ENCODE measurements at places on chromosomes 5 and 9.

DNA sequence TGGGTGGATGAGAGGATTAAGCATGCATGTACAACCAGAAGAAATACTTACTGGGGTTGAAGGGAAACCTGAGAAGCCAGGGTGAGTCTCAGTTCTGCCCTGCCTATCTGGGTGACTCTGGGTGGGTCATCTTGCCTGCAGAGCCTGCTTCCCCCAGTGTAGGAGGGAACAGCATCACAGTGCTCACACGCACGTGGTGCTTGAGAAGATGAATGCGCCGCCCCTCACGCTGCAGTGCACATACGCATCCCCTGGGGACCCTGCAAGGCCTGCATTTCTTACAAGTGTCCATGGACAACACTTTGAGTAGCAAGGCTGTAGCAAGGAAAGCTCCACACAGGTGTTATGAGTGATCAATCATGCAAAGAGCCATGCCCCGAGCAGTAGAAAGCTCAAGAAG, 18.7 kb upstream of the GABBR2 start:
- DNase-seq, result no peak
- peaks cover 6% of the 10 kb centered on the region for H3K27me3 ChIP-seq
- H3K27ac ChIP-seq, result no peak overlapping the region
- no peak overlapping the region for H3K4me3 ChIP-seq

DNA sequence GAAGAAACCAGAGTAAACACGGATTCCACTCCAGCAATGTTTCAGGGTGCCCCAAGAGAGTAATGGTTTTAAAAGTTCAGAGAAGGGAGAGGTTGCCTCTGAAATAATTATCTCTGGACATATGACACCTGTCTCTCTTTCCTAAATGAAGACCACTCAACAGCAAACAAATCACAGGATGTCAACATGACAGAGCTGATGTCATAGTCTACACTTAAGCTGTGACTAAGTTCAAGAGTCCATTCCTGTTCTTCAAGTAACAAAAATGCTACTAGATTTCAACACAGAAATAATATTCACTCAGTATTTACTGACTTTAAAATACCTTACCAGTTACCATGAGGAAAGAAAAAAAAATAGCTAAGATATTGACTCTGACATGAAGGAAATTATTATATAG, 44.7 kb upstream of the SLC30A5 start:
- DNase-seq, result no peak
- no peak overlapping the region for H3K27ac ChIP-seq
- H3K4me1 ChIP-seq, result no peaks in the 10 kb centered on the region
- H3K36me3 ChIP-seq, result no peaks in the 10 kb centered on the region
- H3K4me3 ChIP-seq, result no peak overlapping the region
- H3K27me3 ChIP-seq, result no peaks in the 10 kb centered on the region

DNA sequence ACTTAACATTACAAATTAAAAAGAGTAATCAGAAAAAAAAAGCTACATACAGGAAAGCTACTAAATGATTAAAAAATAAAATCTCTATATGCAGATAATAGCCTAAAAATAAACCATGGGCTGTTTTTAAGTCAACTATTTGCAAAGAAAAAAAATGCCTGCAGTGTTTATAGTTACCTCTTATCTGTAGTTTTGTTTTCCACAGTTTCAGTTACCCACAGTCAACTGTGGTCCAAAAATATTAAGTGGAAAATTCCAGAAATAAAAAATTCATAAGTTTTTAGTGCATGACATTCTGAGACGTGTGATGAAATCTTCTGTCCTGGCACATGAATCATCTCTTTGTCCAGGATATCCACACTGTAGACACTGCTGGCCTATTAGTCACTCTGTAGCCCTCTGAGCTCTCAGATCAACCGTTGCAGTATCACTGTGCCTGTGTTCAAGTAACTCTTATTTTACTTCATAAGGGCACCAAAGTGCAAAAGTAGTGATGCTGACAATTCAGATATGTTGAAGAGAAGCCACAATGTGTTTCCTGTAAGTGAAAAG, 59.2 kb downstream of the PRELID2 start:
- H3K36me3 ChIP-seq, result no peaks in the 10 kb centered on the region
- H3K27me3 ChIP-seq, result no peaks in the 10 kb centered on the region
- DNase-seq, result peak; percentile 74
- H3K27ac ChIP-seq, result no peak overlapping the region
- no peak overlapping the region for H3K4me3 ChIP-seq

DNA sequence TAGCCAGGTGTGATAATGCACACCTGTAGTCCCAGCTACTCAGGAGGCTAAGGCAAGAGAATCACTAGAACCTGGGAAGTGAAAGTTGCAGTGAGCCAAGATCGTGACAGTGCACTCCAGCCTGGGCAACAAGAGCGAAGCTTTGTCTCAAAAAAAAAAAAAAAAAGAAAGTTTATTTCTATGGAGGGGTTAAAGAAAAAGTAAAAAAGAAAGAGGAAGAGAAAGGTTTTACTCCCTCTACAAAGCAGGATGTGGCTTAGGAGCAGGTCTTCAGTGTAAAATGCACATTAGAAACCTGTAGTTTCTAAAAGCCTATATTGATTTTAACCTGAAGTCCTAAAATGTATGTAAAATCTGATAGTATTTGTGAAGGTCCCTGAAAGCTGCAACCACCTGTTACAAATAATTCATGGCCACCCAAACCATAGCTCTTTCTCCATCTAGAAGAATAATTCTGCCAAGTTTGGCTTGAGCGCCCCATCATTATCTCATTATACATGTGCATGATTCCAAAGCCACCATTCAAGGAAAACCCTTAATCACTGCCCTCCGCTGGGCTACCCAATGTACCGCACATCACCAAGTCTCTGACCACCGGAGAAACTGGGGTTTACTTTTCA, 3.4 kb downstream of the FNBP1 start:
- no peaks in the 10 kb centered on the region for H3K27me3 ChIP-seq
- no peak for DNase-seq
- H3K36me3 ChIP-seq, result peaks cover 3% of the 10 kb centered on the region
- H3K4me3 ChIP-seq, result no peak overlapping the region
- H3K27ac ChIP-seq, result no peak overlapping the region

DNA sequence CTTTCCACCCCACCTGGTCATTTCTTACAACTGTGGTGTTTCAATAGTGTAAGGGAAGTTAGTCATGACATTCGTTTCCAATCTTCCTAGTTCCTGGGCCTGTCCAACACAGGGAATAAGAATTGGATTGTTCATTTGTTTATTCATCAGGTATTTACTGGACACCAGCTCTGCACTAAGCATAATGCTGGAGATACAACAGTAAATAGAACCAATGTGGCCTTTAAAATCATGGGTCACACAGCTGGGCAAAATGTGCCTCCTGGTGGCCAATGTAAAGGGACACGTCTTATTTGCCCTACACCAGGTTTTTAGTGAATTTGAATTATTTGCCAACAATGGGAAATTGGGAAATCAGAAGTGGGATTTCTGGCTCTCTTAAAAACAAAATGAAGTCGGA, 10.4 kb downstream of the ABLIM3 start:
- H3K27ac ChIP-seq, result peak overlapping the region; percentile 85
- peaks cover 43% of the 10 kb centered on the region for H3K4me1 ChIP-seq
- no peak for DNase-seq
- no peak overlapping the region for H3K4me3 ChIP-seq
- no peaks in the 10 kb centered on the region for H3K27me3 ChIP-seq
- H3K36me3 ChIP-seq, result no peaks in the 10 kb centered on the region

GRCh38 chr9:100150214-100150613, 51.2 kb downstream of the INVS start:
- no peak overlapping the region for H3K27ac ChIP-seq
- no peak overlapping the region for H3K4me3 ChIP-seq
- no peaks in the 10 kb centered on the region for H3K27me3 ChIP-seq
- no peaks in the 10 kb centered on the region for H3K4me1 ChIP-seq
- no peak for DNase-seq
- H3K36me3 ChIP-seq, result no peaks in the 10 kb centered on the region

- H3K4me3 ChIP-seq, result peak overlapping the region; percentile 54
- no peak for DNase-seq
- 0 out of 2 replicates have a peak overlapping the region, but pooled peaks have one; percentile 34 for H3K27ac ChIP-seq
- H3K36me3 ChIP-seq, result no peaks in the 10 kb centered on the region
These were observed 665 bp downstream of the TCF7 start for GRCh38 chr5:134114886-134115805.

DNA sequence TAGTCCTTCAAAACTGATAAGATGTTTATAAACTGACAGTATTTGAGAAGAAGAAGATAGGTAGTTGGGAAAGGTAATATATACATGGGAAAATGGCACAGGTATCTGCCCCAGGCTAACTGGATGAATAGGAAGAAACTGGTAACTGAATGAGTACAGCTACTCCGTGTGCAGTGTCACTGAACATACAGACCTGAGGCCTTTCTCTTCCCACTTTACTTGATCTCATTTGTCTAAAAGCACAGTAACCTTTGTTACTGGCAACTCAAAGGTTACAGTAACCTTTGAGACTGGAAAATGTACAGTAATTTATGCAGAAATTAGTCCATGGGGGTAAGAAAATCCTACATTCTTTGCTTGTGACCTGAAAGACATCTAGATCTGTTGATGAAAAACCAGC, 735.0 kb upstream of the RIOK2 start:
- DNase-seq, result no peak
- H3K36me3 ChIP-seq, result no peaks in the 10 kb centered on the region
- H3K4me1 ChIP-seq, result no peaks in the 10 kb centered on the region
- no peak overlapping the region for H3K27ac ChIP-seq
- H3K4me3 ChIP-seq, result no peak overlapping the region

- no peaks in the 10 kb centered on the region for H3K36me3 ChIP-seq
- DNase-seq, result no peak
- H3K4me1 ChIP-seq, result no peaks in the 10 kb centered on the region
- no peak overlapping the region for H3K27ac ChIP-seq
- no peaks in the 10 kb centered on the region for H3K27me3 ChIP-seq
These were observed 166.1 kb downstream of the CD180 start for GRCh38 chr5:67030289-67031056.

DNA sequence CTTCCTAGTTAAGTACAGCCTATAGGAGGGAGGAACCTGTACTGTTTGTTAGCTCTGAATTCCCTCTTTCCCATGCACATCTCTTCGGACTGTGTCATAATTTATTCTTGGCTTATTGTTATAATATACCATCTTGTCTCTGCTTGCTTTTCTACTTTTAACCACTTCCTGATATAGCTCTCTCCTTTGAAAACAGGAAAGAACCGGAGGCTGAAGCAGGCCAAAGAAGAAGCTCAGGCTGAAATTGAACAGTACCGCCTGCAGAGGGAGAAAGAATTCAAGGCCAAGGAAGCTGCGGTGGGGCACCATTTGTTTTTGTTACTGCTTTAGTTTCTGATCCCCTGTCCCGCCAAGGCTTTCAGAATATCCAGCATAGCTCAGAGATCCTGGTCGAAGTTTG, 4.8 kb downstream of the ATP6V1G1 start:
- H3K36me3 ChIP-seq, result peaks cover 13% of the 10 kb centered on the region
- H3K27me3 ChIP-seq, result no peaks in the 10 kb centered on the region
- no peak overlapping the region for H3K4me3 ChIP-seq
- H3K4me1 ChIP-seq, result peaks cover 5% of the 10 kb centered on the region
- DNase-seq, result no peak

DNA sequence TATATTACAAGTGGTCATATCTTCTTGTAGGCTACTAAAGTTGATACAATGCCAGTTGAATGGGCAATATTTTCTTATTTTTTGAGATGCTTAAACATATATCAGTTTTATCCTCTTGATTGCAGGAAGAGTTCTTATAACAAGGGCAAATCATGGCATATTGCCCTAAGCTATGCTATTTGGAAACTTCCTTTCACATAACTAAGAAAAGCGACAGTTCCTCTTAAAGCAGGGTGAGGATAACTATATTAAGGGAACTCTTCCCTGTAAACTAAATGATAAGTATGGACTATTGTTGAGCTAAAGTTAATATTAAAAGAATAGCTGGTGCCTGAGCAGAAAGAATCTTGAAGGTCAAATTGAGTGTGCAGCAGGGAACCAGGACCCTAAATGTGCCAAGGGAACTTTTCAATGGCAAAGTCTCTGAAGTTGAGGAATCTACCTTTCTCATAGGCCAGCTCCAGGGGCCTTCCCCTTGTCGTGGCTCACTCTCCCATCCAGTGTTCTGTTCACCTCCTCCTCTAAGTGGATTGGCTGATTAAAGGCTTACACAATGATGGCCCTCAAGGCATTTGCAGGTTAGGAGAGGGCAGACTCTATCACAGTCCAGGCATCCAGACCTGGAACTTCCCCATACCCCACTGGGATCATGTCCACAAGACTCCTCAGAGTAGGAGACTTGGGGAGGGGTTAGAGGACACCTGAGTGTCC, 26.8 kb downstream of the FYB1 start:
- no peak overlapping the region for H3K27ac ChIP-seq
- H3K4me1 ChIP-seq, result no peaks in the 10 kb centered on the region
- no peaks in the 10 kb centered on the region for H3K36me3 ChIP-seq
- H3K27me3 ChIP-seq, result peaks cover 15% of the 10 kb centered on the region
- H3K4me3 ChIP-seq, result no peak overlapping the region

DNA sequence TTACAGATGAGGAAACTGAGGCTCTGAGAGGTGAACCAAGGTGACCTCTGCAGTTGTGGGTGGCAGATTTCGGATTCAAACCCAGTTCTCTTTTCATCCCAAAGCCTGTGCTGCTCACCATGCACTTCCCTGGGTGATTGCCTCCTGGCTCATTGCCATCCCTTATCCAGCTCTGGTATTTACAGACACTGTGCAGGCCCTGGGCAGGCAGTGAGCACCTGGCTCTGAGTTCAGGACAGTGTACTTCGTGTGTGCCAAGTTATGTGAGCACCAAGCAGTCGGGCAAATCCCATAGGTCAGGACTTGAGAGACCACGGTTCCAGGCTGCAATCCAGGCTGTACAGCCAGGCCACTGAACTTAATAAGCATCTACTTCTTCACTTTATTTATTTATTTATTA, 1.4 kb downstream of the LRSAM1 start:
- peak overlapping the region; percentile 91 for H3K4me3 ChIP-seq
- H3K27ac ChIP-seq, result peak overlapping the region; percentile 89
- DNase-seq, result no peak
- peaks cover 20% of the 10 kb centered on the region for H3K4me1 ChIP-seq
- peaks cover 20% of the 10 kb centered on the region for H3K36me3 ChIP-seq

- H3K27me3 ChIP-seq, result no peaks in the 10 kb centered on the region
- DNase-seq, result peak; percentile 30
- peaks cover 25% of the 10 kb centered on the region for H3K4me1 ChIP-seq
- peak overlapping the region; percentile 100 for H3K27ac ChIP-seq
These were observed 25.3 kb upstream of the ANXA2R start for GRCh38 chr5:43065387-43065947.

GRCh38 chr5:38591523-38591849, 35.0 kb upstream of the LIFR start:
- H3K27me3 ChIP-seq, result no peaks in the 10 kb centered on the region
- no peak for DNase-seq
- H3K36me3 ChIP-seq, result no peaks in the 10 kb centered on the region
- H3K4me1 ChIP-seq, result peaks cover 15% of the 10 kb centered on the region
- H3K27ac ChIP-seq, result peak overlapping the region; percentile 51

All from Panc1 (cell line).